ENCODE measurements at places on chromosomes 13 and 19. TPM values are rescaled to one million over a fixed set of nuclear protein-coding genes. Genes with fewer than 3 reads are reported as not detected.
A peak's percentile ranks its signal among the peaks of the same experiment; 100 is the strongest.

- DNase-seq, result no peak
Observed at GRCh38 chr13:45695198-45695730, 6.9 kb upstream of the CBY2 start.

DNA sequence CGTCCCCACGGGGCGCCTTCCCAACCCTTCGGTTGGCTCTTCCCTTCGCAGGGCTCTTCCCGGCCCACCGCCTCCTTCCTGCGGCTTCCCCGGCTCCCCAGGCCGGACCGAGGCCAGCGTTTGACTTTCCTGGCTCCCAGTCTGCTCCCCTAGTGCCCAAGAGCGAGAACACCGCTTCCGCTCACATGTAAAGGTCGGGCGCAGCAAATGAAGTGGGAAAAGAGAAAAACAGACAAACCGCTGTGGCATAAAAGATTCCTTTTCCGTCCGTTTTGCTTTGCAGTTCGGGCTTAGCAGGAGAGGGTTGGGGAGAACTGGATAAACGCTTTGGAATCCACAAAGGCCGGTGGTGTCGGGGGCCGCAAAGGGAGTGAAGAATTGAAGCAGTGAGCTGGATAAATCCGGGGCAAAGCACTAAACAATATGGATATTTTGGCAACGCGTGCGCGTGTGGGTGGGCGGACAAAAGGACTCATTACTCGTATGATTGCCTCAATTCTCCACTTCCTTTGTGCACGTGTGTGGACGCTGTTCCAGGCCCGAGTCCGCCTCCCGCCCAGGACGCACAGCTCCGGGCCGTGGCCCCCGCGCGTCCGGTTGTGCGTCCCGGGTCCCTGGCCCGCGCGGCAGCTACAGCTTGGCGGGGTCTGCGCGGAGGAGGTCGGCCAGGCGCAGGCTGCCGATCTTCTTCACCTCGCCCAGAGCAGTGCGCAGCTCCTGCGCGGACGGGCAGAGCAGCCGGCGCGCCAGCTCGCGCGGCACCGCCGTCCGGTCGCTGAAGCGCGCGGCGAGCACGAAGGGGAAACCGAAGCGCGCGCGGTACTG, 8.6 kb upstream of the CDX2 start:
- peak; percentile 35 for DNase-seq

GRCh38 chr13:31081316-31081715, 80.4 kb downstream of the HSPH1 start:
- no peak for DNase-seq

DNA sequence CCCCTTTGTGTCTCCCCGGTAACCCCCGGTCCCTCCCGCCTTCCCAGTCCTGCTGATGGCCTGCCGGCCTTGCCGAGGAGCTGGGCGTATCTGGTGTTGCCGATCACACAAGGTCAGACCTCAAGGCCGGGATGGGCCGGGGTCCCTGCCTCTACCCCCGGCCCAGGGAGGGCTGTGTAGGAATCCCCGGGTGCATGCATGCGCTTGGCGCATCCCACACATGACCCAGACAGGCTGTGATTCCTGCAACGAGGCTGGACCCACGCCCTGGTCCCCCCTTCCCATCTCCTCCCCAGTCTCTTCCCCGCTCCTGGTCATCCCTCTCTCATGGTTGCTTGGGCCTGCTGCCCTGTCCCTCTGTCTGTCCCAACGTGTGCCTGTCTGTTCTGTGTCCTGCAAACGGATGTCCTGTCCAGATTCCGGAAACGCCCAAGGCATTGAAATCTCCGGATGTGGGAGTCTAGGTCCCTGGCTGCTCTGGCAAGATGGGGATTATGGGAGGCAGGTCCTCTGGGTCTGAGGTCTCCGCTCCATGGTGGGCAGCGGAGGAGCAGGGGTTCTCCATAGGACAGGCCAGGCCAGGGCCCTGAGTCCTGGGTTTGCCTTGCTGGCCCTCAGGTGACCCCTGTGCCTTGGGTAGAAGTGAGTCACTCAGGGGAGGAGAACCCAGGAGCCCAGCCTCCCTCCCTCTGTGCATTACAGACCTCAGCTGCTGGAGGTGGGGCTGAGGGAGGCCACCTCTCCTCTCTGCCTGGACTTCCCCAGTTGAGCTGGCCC, 1.6 kb downstream of the PKN1 start:
- peak; percentile 81 for DNase-seq

GRCh38 chr19:42276821-42277220, 7.8 kb downstream of the CIC start:
- DNase-seq, result no peak

Gene LGALS7B
- total RNA-seq, result 1.4 TPM

Gene RGL3
- 2.1 TPM for total RNA-seq

DNA sequence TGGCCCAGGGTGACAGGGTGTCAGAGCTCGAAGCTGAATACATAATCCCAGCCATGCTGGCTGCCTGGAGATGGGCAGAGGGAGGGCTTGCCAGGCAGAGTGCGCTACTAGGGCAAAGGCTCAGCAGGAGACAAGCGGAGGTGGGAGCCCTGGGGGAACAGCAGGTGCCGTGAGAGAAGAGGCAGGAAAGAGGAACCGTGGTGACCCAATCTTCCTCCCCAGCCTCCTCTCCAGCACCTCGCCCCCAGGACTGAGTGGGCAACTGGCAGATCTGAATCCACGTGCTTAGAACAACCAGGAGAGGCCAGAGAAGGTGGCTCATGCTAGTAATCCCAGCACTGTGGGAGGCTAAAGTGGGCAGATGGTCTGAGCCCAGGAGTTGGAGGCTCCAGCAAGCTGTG, 11.0 kb upstream of the CCL25 start:
- DNase-seq, result no peak

- no peak for DNase-seq
Observed at GRCh38 chr19:28401739-28402424, 811.1 kb downstream of the UQCRFS1 start.

DNA sequence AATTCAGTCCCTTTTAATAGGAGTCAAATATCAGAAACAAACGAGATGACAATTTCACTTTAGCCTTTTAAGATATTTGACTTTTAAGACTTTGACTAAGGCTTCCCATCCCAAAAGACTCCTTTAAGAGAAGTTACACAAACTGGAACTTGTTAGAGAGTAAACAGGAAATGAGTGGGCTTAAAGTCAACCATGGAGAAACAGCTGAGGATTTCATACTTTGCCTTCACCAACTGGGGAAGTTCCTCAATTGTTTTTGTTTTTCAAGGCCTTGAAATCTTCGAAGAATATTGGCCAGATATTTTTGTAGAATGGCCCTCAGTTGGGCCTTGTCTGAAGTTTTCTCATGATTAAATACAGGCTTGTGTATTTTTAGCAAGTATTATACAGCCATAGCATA, 227.3 kb downstream of the POU4F1 start:
- DNase-seq, result no peak

DNA sequence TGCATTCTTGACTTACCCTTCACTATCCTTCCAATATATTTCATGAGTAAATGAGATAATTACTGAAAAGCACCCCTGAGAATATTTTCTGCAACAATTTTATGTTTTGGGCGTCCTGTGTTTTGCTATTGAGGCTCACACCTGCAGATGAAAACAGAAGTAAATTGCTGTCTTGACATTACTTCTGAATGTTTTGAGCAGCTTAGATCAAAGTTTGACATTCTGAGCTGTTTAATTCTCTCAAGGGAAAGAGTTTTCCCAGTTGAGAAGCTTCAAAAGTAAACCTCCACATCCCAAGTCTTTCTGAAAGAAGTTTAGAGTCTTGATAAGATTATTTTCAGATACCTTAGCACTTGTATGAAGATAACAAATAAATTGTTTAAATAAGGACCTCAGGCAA, 1667.2 kb upstream of the SLC10A2 start:
- DNase-seq, result no peak
